ENCODE measurements at places on chromosomes 5 and 9.

- DNase-seq = no peak
These were observed 49.9 kb upstream of the GARNL3 start for GRCh38 chr9:127214421-127215267.

DNA sequence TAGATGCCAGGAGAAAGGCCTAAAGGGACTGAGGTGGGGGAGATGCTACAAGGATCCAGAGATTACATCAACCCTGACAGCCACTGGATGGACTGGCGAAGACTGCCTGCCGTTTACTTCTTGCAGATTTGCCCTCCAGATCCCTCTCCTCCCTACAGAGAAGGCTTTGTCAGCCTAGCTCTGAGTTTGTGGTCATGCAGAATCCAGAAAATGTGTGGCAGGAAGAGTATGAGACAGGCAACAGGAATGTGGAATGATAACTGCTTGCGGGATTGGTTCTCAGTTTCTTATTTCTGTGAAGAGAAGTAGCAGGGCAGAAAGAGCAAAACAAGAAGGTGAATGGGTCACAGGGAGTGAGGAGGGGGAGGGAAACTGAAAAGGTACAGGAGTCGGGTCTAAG is 129.6 kb downstream of the TLE1 start:
- peak; percentile 82 for DNase-seq

DNA sequence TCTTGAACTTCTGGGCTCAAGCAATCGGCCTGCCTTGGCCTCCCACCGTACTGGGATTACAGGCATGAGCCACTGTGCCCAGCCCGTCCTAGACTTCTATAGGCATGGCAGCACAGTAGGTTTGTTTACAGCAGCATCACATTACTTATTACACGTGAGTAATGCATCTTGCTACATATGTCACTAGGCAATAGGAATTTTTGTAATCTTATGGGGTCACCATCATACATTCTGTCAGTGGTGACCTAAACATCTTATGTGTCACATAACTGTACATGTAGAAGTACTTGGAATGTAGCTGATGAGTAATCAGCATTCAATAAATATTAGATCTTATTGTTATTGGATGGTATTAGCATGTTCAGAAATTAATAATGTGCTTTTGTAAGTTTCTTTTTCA is 22.9 kb upstream of the ABCA1 start:
- DNase-seq = no peak

DNA sequence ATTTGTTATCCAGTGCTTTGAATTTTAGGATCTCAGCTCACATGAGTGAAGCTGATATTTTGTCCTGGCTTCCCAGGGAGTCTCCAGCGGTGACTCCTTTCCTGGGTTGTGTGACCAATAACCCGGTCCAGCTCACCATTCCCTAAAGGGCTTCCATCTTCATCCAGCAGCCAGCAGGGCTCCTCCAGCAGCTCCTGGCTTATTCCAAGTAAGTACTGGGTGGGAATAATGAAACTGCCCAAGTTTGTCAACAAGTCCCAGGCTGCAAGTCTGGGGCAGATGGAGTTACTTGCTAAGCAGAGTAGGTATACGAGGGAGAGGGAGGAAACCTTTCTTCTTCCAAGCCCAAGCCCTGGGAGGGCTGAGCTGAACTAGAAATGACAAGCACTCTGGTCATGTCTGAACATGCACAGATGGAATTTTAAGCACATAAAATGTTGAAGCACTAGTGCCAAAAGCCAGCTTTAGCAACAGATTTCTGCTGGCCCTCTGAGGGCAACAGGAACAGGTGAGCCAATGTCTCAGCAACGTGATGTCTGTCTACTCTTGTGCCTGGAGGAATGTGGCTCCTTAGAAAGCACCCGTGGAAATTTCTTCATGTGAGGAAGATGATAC is 153.7 kb upstream of the DAPK1 start:
- DNase-seq = no peak

GRCh38 chr5:17329571-17329970 is 112.1 kb downstream of the BASP1 start:
- no peak for DNase-seq

DNA sequence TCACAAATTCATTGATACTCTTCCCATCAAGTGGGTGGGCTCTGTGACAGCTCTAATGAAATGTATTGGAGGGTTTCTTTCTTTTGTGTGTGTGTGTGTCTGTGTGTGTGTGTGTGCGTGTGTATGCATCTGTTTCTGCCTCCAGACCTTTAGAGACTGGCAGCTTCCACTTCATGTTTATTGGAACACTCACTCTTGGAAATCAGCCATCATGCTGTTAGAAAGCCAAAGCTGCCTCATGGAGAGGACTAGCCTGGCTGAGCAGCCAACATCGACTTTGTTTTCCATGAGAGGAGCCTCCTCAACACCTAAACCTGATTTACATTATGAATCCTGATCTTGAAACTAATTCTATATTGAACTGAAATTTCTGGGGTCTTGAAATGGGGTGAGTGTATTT is 128.5 kb upstream of the FAM174A start:
- DNase-seq = no peak

GRCh38 chr5:168875832-168876231 is 296.7 kb upstream of the PANK3 start:
- no peak for DNase-seq

DNA sequence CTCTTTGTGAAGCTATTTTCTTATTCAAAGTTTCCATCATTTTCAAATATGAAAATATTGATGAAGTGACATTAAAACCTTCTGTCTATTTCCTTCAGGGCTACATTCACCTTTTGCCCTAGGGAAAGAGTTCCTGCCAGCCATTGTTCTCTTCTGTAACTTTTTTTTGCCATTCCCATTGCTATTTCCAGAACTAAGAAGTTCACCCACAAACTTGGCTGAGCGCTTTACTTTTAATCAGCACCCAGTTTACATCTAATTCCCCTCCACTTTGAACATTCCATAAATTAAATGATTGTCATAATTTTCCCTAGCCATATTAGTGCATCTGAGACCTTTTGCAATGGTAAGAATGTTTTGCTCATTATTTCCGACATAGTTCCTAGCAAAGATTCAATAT is 4.4 kb downstream of the IL33 start:
- no peak for DNase-seq

DNA sequence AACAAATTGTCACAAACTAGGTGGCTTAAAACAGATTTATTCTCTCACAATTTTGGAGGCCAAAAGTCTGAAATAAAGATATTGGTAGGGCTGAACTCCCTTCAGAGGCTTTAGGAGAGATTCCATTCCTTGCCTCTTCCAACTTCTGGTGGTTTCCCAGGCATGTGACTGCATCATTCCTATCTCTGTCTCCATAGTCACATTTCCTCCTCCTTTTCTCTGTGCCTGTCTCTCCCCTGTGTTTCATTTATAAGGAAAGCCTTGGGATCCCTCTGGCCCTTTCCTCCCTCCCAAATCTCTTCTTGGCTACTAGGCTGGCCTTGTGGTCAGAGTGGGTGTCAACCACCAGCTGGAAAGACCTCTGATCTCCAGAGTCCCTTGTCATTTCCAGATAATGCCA is 78.2 kb downstream of the SNX18 start:
- DNase-seq = no peak

DNA sequence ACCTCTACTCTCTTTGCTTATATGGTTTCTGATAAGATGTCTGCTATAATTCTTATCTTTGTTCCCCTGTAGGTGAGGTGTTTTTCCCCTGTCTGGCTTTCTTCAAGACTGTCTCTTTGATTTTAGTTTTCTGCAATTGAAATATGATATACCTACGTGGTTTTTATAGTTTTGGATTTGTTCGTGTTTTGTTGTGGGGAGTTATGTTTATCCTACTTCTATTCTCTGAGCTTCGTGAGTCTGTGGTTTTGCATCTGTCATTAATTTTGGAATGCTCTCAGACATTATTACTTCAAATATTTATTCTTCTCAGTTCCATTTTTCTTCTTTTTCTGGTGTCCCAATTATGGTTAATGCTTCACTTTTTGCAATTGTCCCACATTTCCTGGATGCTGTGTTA is 521.3 kb downstream of the KCTD16 start:
- no peak for DNase-seq

DNA sequence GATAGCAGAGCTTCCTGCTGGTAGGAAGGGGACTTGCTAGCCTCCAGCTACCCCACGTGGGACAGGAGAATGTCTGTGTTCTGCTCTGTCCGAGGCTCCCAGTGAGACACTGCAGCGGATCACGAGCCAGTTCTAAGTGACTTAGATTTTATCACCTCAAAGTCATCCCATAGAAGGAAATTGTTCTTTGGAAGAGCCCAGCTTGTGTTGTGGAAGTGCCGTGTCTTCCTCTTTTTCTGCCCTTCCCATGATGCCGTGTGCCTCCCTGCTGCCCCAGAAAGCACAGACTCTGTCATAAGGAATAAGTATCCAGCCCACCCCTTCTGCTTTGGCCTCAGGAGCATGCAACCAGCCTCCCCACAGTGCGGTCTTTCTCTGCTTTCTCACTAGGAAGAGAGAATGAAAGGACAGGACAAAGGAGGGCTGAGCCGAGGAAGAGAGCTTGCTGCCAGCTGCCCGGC is 35.6 kb downstream of the RUFY1 start:
- DNase-seq = no peak

DNA sequence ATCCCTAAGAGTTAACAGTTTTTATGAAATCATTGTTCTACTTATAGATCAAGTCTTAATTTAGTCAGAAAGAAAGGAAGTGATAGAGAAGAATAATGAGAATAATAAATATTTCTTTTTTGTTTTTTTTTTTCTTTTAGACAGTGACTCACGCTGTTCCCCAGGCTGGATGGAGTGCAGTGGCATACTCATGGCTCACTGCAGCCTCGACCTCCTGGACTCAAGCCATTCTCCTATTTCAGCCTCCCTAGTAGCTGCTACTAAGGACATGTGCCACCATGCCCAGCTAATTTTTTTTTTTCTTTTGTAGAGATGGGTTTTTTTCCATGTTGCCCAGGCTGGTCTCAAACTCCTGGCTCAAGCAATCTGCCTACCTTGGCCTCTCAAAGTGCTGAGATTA is 11.0 kb downstream of the IFNA21 start:
- no peak for DNase-seq

DNA sequence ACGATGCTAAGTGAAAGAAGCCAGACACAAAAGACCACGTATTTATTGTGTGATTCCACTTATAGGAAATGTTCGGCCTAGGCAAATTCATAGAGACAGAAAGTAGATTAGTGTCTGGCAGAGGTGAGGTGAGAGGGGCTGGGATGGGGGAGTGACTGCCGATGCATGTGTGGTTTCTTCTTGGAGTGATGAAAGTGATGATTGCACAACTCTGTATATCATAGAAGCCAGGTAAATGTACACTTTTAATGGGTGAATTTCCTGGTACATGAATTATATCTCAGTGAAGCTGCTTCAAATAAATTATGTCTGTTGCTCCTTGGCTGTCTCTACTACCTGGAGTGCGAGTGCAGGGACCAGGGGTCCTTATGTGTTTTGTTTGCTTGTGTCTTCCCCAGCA is 76.2 kb upstream of the PTCH1 start:
- no peak for DNase-seq

DNA sequence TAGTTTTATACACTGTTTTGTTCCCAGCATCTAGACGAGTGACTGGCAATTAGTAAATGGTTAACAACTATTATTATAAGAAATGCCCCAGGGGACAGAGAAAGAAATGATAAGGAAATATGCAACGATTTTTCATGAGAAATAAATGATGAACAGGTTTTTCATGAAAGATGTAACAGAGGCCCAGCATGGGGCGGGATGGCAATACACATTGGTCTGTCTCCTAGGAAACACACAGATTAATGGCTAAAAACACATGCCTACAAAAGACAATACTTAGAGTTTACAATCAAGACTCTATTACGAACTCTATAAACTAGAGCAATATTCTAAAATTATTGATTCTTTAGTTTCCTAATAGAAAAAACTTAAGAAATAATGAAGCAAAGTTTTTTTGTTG is 441.5 kb upstream of the CDH9 start:
- DNase-seq = no peak

DNA sequence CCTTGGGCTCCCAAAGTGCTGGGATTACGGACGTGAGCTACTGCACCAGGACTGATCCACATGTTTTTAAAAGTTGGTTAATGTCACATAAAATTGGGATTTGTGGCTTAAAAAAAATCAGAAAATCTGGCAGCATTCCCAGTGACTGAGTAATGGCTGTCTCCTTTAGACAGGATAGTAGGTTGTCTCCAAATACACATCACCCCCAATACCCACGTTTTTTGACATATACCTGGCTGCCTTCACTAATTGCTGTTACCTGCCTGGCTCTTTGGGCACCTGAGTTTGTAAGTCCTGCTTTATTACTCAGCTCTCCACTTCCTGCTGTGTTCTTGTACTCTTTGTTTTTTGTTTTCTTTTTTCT is 84.8 kb downstream of the KDM4C start:
- DNase-seq = peak; percentile 19

DNA sequence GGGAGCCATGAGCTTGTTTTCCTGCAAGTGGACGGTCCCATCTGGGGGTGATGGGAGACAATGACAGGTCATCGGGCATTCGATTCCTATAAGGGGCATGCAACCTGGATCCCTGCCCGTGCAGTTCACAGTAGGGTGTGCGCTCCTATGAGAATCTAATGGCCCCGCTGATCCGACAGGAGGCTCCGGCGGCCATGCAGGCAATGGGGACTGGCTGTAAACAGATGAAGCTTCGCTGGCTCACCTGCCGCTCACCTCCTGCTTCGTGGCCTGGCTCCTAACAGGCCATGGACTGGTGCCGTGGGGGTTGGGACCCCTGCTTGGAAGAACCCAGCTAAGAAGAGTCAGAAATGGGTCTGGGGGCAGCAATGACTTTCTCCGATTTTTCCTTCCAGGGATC is 21.0 kb downstream of the PAEP start:
- DNase-seq = no peak

DNA sequence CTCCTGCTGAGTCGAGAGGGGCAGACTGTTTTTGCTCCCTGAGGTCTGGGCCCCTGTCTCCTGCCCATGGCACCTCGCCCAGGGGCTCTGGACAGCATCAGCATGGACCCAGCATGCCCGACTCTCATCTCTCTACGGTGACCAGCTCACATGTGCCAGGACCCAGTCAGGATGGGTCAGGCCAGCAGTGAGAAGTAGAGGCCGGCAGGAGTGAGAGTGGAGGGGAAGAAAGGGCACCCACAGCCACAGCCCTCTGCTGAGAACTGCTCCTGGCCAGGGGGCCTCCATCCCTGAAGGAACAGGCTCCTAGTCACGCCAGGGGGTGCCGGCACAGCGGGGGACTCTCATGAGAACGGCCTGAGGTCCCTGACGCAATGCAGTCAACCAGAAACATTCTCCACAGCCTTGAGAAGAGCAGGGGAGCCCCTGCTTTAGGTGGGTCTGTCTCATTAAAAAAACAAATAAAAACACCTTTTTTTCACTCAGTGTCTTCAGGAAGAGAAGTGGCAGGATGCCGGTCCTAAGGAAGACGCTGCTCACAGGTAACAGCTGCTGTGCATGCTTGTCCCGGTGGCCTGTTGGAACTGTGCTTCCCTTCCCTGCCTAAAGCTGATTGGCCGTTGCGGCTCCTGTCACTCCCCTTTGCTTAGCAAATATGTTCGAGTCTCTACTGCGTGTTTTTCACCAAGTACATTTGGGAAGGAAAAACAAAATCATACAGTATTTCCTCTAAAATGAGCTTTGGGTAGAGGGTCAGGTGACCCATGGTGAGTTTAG is 85.7 kb upstream of the FBXW11 start:
- no peak for DNase-seq
